ENCODE measurements at places on chromosomes 2 and 18.

DNA sequence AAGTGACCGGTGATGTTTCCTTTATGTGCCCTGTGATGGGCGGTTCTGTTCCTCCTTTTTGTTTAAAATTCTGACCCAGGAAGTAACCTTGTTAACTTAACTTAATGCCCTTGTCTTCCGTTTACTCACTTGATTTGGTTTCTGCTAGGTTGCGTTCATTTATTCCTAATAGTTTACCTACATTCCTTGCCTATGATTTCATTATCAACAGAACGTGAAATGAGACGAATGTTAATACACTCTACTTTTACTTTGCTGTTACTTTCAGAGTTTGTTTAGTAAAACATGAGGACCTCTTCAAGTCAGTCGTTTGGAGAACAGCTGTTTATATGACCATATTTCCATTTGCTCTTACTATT, 638 bp downstream of the CEP192 start:
- no peak for DNase-seq

DNA sequence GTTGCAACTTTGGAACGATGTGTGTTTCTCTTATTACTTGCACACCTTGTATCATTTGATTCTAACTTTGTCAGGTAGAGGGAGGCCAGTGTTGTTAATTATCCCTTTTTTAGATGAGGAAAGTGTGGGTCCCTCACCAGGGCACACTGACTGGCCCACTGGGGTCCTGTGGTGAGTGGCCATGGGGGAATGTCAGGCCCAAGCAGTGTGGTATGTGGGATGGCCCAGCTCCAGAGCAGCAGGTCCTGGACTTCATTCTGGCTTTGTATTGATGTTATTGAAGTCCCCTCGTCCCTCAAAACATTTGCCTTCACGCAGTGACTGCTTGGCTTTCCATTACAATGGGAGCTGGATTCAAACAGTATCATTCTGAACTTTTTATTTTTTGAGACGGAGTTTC, 11.7 kb downstream of the NCK2 start:
- no peak for DNase-seq

GRCh38 chr2:59096973-59097372, 855.8 kb upstream of the FANCL start:
- no peak for DNase-seq

- no peak for DNase-seq
Observed at GRCh38 chr2:43035922-43036321, 190.5 kb downstream of the ZFP36L2 start.

- DNase-seq, result no peak
Observed at GRCh38 chr2:3443083-3443482, 63.6 kb downstream of the TRAPPC12 start.

- DNase-seq, result no peak
Observed at GRCh38 chr2:115162494-115163293, 720.3 kb downstream of the DPP10 start.

- DNase-seq, result no peak
Observed at GRCh38 chr2:153105829-153106578, 372.6 kb downstream of the RPRM start.

GRCh38 chr18:42649331-42650035, 466.0 kb downstream of the RIT2 start:
- DNase-seq, result no peak

DNA sequence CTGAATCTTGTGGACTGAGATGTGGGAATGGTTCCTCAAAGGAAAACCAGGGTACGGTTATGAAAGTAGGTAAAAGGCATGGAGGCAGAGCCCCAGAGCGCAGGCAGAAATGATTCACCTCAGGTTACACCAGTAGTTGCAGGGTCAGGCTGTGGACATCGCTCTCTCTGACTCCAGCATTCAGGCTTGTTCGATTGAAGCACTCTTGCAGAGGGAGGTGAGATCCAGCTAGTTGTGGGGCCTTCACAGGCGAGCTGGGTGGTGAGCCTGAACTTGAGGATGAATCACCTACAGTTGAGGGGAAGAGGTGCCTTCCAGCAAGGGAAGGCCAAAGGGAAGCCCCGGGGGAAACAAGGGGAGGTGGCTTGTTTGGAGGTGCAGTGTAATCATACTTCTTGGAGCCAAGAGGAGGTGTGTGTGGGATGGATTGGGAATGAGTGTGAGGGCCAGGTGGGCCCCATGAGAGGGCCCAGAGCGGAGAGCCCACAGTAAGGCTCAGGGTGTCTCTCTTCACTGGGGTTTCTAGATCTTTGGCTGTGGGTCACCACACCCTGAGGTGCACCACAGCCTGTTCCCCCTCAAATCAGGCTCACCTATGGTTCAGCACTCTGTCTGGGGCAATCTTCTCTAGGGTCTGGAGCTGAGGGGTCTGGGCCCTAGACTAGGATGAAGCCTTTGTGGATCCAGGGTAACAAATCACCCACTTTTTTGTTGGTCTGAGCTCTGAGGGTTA, 48.5 kb upstream of the MCFD2 start:
- DNase-seq, result no peak

All from NK-92 treated with Interleukin-12 subunit alpha and Interleukin-12 subunit beta, amount 100 ng/mL, for 24 hours (cell line).